T-helper 1 cell (primary cell): ENCODE measurements at places on chromosomes 3 and 15.
A peak's percentile ranks its signal among the peaks of the same experiment; 100 is the strongest.

- DNase-seq, result no peak
Observed at GRCh38 chr15:34362047-34362773, 4.8 kb downstream of the LPCAT4 start.

DNA sequence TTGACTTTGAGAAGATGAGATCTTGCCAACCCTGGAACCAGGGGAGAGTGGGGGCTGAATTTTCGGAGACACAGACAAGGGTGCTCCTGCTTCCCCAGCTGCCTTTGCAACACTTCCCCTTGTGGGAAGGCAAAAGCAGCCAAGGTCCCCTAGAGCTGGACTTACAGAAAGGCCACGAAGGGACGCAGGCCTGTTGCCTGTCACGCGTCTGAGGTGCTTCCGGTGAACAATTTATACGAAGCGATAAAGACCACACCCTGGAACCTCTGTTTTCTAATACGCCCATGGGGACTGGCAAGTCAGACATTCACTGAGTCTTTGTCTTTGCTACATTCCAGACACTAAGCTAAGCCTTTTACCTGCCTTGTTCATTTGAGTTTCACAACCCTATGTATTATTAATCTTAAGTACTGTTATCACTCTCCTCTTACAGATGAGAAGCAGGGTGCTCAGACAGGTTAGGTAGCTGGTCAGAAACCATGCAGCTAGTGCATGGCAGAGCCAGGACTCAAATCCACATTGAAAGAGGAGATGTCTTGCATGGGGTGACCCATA, 13.2 kb downstream of the MEGF11 start:
- DNase-seq, result no peak

DNA sequence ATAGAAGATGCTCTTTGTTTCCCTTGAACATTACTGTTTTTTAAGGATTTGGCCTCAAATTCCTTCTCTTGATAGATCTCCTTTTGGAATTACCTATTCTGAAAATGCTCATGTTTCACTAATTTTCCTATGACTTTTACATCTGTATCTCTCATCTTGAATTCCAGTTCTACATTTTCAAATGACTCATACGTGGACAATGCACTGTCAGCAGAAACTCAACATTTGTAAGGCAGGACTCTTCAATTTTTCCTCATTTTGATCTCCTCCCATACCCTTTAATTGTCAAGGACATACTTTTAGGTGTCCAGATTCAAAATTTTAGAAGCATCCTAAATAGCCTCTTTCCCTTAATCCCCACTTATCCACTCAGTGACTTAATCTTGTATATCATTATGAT, 341.0 kb upstream of the RASGRP1 start:
- DNase-seq, result no peak

DNA sequence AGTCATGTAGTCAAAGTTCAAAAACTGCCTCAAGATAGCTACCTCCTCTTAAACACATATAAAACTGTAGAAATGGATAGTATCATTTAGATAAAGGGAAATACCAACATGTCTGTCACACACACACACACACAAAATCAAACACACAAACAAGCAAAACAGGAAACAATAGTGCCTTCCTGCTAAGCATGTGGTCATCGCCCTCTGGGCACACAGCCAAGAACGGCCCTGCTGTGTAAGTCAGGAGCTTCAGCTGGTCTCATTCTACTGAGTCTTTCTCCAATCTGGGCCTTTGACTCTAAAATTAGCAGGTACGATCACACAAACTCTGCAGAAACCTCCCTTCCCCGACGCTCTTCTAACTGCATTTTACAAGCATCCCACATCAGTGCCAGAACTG, 272.2 kb upstream of the CHRNA7 start:
- no peak for DNase-seq

- DNase-seq, result no peak
Observed at GRCh38 chr3:22893644-22894325, 309.3 kb upstream of the UBE2E2 start.

DNA sequence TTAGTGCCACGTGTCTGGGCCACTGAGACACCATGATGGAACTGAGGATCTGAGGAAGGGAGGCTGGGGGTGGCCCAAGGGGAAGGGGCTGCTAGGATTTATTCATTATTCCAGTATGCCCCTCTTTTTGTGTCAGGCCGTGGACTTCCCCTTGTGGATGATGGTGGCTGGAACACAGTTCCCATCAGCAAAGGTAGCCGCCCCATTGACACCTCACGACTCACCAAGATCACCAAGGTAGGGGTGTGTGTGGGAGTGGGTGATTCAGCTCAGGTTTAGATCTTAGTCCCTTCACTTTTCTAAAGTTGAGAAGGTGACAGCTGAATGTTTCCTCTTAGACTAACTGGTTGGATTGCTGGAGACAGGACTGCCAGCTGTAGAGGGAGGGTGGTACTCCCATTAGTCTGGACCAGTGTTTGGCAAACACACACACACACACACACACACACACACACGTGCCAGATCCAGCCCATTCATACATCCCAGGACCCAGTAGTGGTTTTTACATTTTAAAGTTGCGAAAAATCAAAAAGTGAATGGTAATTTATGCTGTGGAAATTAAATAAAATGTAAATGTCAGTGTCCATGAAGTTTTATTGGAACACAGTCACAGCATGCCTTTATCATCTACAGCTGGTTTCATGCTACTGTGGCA, 11.4 kb downstream of the EIF4G1 start:
- DNase-seq, result no peak

DNA sequence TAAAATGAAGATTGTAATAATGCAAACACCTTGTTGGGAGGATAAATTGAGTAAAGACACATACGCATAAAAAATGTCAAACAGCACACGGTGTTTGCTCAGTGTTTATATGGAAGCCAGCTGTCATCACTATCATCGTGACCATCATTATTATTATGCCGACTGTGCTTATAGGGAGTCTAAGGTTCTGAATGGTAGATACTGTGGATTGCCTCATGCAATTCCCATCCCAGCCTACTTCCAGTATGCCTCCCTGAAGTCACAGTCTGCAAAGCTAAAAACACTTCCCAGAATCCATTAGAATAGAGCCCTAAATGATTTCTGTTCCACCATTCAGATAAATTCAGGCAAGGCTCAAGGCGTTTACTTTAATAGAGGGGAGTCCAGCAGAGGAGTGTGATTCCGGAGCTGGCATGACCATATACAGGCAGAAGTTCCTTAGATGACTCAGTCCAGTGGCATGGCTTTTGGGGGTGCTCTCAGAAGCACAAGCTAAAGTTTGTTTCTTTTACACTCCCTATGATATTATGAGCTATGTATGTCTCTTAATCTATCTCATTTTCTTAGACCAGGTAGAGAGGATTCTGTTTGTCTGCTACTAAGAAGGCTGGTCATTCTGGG, 148.7 kb downstream of the MEX3B start:
- DNase-seq, result no peak

DNA sequence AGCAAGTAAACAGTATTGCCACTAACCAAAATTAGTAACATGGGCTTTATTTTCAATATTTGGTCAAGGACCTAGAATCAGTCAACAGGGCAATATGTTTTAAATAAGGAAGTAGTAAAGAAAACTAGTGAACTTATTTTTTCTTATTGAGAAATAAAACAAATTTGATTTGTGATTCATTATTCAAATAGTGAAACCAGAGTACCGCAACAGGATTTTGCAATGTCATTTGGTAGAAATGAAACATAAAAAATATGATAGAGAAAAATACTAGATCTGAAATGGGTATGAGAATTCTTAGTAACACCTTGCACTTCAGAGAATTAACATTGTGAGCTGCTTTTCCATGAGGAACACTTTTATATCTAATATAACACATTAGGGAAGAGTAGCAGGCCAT, 291.8 kb upstream of the GBE1 start:
- DNase-seq, result no peak

- no peak for DNase-seq
Observed at GRCh38 chr3:58021072-58021959, 13.1 kb downstream of the FLNB start.

DNA sequence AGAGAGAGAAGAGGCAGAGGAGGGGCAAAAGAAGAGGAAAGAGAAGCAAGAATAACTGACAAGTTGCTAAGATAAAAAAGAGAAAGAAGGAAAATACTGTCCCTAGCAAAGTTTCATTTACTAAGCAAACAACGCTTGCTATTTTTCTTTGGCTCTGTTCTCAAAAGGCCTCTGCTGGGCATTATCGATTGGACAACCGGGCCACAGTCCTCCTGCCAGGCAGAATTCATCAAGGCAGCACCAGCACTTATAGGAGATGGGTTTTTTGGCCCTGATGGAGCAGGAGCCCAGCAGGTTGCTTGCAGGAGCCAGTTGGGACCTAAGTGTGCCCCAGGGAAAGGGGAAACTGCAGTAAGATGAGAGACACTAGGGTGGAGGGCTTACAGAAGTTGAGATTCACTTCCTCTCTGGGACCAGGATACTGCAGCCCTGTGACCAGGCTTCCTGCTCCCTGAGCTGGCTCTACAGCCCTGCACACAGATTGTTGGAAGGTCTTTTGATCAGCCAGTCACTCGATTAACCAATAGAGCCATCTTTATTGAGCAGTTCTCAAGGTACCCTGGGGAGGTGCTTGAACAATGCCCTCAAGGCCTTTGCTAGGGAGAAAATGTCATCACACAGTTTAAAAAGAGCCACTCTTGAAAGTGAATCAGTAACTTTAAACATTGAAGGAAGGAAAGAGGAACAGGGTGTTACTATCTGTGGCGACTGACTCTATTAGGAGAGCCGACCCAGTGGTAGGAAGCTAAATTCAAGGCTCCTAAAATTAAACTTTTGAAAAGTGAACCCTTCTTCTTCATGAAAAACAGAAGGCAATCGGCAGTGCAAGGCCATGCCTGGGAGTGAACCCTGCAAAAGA, 28.8 kb upstream of the GLCE start:
- no peak for DNase-seq

DNA sequence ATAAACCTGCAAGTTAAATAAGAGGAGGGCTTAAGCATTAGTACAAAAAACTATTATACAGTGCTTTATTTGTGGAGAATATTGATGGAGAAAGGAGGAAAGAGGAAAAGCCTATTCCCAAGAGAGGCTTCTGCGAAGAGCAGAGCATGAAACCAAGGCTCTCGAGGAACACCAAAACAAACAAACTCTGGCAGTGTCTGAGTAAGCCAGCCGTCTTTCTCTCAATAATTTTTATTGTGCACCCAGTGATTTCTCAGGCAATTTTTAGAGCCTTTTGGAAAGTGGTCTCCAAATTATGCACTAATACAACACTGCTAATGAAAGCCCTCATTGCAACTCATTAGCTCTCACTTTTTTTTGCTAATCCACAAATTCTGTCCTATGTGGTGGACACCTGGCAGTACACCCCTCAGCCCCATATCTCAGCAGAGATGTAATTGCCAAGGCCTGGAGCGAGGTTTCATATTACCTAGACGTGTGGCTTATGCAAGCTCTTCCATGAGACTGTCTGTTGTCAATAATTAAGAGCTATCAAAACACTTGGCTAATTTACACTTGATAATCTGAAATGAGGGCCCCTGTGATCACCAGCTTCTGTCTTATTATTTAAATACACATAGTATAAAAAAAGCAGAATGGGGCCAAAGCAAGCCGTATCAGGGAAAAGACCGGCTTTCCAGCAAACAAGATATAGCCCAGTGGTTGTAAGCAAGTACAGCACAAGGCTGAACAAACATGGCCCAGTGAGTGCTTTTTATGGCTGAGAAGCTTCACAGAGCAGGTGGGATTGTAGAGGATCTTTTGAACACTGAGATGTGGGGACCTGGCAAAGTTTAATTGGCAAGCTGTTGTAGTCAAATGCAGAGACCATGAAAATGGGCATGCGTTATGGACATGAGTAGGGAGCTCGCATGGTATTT, 216.9 kb downstream of the ROBO2 start:
- no peak for DNase-seq

DNA sequence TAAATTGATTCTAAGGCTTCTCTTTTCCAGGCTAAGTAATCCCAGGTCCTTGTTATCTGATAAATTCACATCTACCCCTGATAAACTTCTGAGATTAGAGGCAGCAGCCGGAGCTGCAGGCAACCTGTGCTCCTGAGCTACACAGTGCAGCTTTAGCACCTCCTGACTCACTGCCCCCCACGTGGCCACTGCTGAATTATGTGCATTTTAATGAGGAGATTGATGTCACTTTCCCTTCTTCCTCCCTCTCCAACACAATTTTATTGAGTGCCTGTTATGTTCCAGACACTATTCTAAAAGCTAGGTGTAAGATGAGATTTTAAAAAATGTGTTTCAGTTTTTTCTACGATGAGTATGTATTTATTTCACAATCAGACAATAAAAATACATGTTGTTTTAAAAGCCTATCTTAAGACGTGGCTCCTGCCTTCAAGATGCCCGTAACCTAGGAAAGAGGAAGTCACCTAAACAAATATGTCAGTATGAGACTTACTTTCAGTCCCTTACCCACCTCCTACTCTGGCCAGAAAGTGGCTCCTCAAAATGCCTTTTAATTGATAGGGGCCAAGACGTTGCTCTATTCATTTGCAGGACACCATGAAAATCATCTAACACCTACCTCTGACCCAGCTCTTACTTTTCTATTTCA, 161.5 kb upstream of the PFN2 start:
- no peak for DNase-seq

GRCh38 chr3:39261726-39262125, 18.1 kb downstream of the CX3CR1 start:
- no peak for DNase-seq

DNA sequence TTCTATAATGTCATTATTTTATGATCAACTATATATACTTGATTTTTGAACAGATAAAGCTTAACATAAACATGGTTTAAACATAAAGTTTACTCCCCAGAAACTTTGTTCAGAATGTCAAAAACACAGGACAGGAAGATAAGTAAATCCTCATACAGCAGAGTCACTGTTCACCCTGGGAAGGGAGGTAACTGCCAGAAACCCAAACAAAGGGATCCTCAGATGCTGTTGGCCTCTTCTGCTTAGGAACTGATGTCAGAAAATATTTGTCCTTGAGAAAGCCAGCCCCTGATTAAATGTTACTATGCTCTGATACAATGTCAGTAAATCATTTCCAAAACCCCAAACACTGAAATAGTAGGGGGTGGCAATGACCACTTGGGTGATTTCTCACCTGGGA, 185.3 kb downstream of the TJP1 start:
- DNase-seq, result no peak

DNA sequence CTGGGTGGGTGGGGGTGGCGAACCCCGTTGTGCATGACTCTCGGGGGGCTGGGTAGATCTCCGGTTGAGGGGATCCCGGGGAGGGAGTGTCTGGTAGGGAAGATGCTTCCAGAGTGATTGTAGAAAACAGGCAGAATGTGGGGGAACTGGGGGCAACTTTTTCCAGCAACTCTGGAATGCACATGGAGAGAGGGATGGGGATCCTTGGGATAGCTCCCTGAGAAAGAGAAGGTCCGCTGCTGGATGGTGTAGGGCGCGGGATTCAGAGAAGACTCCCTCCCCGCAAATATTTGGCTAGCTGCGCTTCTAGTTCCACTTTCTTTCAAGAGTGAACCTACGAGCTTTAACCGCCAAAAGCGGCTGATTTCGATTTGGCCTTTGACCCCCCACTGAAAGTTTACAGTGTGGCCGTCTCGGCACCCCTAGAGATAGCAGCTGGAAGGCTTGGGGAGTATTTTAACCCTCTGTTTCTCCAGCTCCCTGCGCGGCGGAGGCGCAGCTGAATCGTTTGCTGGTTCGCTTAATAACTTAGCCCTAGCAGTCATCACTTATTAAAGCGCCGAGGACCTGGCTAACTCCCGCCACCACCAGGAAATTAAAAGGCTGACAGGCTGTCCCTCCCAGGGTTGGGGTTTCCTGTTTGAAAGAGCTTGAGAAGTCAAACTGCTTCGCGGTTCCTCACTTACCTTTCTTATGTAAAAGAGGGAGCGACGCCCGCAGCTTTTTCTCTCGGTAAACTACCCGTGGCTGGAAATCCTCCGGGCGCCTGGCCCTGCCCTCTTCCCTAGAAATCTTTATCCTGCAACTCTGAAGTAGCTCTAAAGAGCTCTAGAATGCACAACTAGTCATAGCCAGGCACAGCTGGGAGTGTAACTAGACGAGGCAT, 1.2 kb downstream of the PHLDB2 start:
- peak; percentile 31 for DNase-seq
